Mesothelial cell of epicardium (in vitro differentiated cells): ENCODE measurements at places on chromosomes 4 and X.
A peak's percentile ranks its signal among the peaks of the same experiment; 100 is the strongest.

DNA sequence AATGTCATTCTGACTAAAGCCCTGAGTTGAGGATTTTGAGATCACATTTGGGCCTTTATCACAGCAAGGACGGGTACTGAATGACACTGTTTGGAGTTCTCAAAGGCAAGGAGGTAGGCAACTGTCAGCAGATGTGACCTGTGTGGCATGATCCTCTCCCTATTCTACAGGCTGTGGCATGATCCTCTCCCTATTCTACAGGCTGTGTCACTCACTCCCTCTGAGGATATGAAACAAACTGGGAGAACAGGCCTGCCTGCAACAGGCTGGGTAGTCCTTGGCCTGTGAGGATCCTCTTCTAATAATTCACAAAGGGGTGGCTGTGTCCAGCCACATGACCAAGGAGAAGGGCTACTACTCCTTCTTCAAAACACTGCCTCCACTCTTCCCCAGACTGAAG is 14.9 kb upstream of the TCEANC start:
- DNase-seq: no peak

- no peak for DNase-seq
Observed at GRCh38 chr4:110231869-110232268, 33.5 kb upstream of the ELOVL6 start.

DNA sequence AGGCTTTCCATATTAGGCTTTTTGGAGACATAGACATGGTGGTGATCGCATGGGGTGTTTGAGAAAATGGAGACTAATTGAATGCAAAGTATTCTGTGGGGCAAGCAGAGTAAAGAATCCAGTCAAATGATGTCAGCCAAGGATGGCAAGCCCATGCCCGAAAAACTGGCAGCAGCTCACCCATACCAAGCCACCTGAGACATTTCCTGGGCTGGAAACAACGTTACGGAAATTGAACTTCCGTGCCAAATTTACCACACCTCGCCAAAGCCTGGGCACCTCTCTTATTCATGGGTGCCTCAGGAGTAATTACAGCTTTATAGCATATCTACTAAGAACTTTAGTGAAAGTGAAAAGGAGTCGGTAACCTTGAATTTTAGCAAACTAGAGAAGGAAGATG is 166.4 kb downstream of the CBR4 start:
- no peak for DNase-seq

DNA sequence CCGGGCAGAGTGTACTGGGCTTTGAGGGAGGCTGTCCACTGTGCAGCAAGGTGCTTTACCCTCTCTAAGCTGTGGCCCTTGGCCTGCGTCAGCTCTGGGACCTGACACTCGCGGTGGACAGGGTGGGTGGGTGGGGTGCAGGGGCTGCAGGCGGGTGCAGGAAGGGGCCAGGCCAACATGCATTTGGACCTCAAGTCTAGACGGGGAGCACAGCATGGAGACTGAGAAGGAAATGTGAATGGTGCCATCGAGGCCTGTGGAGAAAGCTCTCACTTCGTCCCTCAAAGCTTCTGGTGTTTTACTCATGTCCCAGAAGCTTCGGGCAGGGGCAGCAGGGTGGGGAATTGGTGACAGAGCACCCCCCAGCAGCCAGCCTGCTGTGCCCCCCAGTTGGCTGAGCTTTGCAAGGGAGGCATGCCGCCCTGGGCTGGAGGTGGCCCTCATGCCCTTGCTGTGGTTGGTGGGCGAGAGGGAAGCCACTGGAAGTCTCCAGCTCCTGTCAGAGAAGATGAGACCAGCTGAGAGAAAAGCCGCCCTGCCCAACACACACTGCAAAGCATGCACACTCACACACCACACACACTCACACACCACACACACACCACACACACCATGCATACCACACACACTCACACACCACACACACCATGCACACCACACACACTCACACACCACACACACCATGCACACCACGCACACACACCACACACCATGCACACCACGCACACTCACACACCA is 12.3 kb downstream of the PNMA6E start:
- DNase-seq: no peak

GRCh38 chr4:118729287-118730286 is 44.4 kb downstream of the METTL14 start:
- DNase-seq: no peak

DNA sequence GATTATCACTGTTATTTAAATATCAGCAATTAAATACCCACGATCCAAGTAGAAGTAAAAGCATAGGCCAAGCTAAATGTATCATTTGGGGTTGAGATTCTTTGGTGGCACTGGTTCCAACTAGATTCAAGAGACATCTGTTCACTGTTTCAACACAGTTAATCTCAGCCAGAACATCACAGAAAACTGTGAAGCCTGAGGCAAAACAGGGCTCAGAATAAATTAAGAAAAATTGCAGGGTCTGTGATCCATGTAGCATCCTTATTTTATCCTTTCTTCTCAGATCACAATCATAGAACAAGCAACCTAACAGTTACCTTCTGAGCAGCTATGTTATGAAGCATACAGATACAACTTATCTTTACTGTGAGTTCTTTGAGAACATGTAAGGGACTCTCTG is 23.7 kb downstream of the YTHDC1 start:
- DNase-seq: no peak

DNA sequence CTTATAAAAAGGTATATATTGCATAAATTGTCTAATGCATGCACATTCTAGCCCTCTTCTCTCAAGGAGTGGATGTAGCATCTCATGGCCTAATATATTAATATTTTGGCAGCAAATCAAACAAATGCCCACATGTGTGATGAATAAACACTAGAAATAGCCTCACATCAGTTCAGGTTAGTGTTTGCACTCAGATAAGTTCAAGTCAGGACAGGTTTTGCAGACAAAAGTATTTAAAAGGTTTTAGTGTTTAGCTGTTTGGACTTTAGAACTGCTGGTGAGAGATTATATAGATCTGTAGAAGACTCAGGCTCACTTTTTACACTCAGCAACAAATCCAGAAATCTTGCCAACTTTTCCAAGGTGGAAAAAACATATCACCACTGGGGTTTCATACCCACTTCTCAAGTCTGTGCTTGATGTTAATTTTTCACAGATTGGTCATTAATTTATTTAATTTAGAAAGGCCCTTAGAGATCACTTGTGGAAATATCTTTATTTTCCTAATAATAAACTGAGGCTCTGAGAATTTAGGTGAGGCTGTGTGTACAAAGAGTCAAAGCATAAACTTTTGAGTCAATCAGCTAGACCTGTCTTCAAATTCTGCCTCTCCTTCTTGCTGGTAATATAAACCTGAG is 362.6 kb downstream of the GASK1B start:
- DNase-seq: no peak

DNA sequence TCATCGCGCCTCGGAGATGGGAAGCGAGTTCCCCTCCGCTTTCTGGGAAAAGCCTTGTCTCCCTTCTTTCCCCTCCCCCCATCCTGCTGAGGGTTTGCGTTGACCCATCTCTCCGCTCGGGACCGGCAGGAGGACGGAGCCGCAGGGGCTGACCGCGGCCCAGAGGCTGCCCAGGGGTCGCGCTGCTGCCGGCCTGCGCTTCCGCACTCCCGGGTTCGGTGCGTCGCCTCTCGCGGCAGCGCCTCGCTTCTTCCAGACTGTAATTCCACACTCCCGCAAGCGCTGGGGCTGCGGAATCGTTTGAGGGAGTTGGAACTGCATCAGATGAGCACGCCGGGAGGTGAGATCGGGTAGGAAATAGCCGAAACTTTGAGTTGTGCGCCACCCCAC is 88.3 kb downstream of the BCOR start:
- DNase-seq: no peak

- peak; percentile 50 for DNase-seq
Observed at GRCh38 chr4:61200187-61200915, at the start of gene ADGRL3. TSS of gene ADGRL3 (plus strand) at chr4:61200326.

DNA sequence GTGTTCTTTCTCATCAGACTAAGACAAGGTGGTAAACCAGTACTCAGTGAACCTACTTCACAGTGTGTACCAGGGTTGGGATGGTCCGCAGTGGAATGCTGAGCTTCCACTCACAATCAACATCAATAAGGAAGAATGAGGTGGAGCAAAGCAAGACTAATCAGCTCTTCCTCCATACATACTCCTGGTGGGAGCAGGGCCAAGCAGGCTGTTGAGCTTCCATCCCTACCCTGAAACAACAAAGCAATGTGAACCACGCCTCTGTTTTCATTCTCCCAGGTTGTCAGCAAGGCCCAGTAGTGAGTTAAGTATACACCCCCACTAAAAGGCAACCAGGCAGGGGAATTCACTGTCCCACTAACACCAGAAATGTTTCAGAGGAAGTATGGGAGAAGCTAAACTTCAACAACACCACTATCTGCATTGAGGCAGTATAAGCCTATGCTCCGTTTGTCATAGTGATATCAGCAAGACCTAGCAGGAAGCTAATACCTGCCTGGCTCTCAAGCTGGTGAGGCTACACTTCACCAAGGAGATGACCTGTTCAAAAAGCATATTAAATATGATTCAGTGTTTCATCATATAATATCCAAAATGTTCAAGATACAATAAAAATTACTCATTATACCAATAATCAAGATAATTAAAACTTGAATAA is 109.5 kb downstream of the DDX60 start:
- DNase-seq: no peak

GRCh38 chr4:174697202-174697601 is 131.8 kb downstream of the GLRA3 start:
- DNase-seq: no peak

GRCh38 chr4:164252286-164252685 is 501.6 kb upstream of the SMIM31 start:
- no peak for DNase-seq

- no peak for DNase-seq
Observed at GRCh38 chrX:23981711-23982110, 45.3 kb downstream of the KLHL15 start.

- no peak for DNase-seq
Observed at GRCh38 chr4:137968956-137969678, 273.0 kb downstream of the SLC7A11 start.

DNA sequence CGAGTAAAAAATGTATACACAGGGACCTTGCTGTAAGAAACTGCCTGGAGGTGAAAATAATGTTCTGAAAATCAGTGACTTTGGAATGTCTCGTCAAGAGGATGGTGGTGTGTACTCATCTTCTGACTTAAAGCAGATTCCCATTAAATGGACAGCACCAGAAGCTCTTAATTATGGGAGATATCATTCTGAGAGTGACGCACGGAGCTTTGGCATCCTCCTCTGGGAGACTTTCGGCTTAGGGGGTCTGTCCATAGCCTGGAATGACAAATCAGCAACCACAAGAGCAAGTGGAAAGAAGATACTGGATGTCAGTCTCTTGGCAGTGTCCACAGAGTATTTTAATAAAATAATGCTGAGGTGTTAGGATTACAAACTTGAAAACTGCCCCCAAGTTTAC is 129.4 kb downstream of the THOC2 start:
- DNase-seq: no peak

DNA sequence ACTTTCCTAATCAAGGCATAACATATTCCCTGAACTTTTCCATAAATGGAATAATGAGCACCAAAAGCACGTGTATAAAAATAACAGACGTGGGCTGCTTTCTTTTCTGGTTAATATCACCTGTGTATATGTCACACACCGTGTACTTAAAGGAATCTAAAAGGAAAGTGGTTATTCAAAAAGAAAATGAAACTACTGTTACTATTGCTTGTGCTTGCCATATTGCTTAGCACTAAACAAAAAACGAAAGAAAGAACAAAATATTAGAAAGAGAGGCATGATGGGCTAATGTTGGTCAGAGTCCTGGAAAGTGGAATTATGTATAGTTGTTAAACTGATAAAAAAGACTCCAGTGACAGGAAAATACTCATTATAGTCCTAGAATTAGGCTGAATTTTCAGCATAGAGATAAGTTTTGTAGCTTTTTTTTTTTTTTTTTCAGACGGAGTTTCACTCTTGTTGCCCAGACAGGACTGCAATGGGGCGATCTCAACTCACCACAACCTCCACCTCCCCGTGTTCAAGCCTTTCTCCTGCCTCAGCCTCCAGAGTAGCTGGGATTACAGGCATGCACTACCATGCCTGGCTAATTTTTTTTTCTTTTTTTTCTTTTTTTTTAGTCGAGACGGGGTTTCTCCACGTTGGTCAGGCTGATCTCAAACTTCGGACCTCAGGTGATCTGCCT is 123.2 kb downstream of the PABPC4L start:
- DNase-seq: no peak

DNA sequence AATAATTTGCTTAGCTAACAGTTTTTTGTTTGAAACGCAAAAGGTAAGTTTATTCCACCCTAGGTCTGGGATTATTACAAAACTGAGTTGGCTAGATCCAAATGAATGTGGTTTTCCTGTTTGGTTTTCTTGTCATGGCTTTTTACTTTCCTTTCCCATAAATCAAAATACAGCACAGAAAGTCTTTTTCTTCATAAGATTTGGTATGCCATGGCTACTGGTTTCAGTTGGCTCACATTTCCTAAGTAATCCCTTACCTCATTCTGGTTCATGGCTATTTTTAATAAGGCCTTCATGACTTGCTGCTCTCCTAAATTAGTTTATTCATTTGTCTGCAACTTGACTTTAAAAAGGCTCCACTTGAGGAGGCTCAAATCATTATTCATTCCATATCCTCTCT is 12.9 kb upstream of the PAK3 start:
- DNase-seq: no peak

DNA sequence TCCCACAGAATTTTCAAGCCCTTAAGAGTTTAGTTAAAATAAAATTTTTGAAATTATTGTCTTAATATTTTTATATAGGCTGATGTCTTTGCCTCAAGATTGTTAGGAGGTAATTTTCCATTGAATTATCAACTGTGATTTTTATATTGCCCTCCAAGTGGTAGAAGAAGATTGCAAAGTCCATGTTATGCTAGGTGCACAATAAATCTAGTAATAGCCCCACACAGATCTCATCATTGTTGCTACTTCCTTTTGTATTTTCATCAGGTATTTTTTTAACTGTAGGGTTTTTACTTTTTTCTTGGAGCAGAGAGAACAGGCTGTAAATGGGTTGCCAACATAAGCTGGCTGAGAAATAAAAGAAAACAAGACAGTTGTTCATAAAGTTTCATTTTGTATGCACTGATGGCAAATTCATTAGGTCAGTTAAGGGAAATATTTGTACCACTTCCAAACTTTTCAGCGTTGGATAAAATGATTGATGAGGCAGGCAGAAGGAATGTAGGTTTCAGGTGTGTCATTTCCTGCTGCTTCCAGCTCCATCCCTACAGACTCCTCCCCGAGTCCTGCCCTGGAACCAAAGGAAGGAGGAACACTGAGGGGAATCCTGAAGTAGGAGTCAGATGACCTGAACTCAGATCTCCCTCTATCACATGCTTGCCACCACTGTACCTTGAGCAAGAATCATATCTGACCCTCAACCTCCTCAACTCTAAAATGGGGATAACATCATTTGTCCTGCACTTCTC is 105.5 kb downstream of the PRRG1 start:
- DNase-seq: no peak

- DNase-seq: no peak
Observed at GRCh38 chr4:17708992-17709762, 72.2 kb downstream of the FAM184B start.

GRCh38 chr4:38663090-38663800 is 754 bp upstream of the KLF3 start:
- peak; percentile 80 for DNase-seq

GRCh38 chrX:66015152-66015831 is 24.6 kb downstream of the VSIG4 start:
- no peak for DNase-seq
